OCI-M1 (cell line): ENCODE measurements at places on chromosomes 12 and 14.

DNA sequence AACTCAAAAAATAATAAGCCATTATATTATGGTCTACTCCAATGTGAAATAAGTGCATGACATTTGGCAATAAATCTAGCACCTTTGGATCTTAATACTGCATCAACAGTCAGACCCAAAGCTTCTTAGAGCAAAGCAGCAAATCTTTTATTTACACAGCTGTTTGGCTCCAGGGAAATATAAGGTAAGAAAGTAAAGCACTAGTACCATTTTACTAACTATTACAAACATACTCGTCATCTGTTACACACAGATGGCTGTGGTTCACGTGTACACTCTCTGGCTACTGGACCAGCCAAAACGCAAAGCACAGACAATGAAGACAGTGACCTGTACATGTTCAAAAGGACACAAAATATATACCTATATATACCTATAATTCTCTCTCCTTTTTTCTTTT lies 2.8 kb downstream of the FGD6 start:
- DNase-seq = no peak

DNA sequence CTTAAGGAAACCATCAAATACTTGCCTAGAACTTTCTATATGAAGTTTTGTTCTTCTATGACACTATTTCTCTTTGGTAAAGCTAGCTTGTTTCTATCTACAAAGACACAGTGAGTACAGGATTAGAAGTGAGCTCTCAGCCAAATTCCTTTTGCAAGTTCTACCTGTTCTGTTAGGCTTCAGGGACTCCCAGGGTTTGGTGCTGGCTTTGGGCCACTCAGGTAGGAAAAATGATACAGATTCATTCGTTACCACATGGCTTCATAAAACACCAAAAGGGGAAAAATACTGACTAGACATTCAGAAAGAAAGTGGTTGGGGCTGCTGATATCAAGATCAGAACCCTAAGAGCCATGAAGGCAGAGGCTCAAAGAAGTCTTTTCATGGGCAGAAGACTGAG lies 13.8 kb downstream of the ZC2HC1C start:
- DNase-seq = no peak

DNA sequence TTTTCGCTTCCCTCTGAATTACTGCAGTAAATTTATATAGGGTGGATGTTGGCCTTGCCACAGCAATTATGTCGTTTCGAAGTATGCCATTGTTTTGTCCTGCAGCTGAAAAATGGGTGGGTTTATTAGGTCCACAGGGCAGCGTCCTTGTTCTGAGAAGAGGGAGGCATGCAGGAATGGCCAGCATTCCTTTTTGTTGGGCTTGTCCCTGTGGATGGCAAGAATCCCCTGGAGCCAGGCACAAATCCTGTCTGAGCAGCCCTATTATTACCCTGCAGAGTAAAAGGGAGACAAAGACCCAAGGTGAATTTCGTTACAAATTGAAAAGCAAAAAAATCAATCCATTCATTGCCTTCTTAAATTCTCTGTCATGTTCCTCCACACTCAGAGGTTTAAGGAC lies 88.1 kb downstream of the CHST11 start:
- no peak for DNase-seq

DNA sequence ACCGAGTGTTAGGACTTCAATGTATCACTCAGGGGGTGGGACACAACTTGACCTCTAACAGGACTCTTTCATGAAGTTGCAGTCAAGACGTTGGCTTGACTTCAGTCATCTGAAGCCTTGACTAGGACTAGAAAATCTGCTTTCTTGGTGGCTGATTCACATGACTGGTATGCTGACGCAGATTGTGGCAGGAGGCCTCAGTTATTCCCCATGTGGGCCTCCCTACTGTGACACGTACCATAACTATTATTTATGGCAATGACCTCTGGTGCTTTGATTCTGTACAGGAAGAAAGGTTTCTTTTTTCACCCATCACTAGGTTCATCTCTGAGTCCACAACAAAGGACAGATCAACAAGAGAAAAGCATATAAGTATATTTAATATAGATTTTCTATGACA lies 270.4 kb downstream of the NEDD1 start:
- no peak for DNase-seq

GRCh38 chr12:103100257-103100831 lies 142.9 kb downstream of the ASCL1 start:
- no peak for DNase-seq

DNA sequence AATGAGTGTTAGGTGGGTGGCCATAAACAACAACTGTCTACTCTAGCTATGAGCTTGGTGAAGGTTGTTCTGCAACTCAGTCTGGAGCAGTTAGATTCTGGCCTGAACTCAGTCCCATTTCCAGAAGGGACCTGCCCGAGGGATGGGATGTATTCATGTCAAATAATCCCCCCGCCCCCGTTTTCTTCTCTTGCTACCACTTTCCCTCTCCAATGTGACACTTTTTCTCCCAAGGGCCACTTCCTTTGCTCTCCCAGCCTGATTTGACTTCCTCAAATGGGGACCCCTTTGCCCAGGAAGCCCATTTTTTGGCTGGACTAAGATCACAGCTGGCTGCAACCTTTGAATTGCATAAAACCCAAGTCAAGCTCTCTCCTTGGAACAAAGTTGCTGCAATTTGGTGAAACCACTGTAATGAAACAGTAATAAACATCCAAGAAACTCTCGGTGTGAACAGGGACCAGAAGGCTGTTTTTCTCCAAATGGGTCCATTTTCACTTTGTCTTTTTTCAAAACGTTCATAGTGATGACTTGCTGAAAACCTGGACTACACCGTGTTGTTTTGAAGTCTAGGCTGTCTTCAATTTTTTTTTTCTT lies 137.2 kb upstream of the GSC start:
- no peak for DNase-seq

DNA sequence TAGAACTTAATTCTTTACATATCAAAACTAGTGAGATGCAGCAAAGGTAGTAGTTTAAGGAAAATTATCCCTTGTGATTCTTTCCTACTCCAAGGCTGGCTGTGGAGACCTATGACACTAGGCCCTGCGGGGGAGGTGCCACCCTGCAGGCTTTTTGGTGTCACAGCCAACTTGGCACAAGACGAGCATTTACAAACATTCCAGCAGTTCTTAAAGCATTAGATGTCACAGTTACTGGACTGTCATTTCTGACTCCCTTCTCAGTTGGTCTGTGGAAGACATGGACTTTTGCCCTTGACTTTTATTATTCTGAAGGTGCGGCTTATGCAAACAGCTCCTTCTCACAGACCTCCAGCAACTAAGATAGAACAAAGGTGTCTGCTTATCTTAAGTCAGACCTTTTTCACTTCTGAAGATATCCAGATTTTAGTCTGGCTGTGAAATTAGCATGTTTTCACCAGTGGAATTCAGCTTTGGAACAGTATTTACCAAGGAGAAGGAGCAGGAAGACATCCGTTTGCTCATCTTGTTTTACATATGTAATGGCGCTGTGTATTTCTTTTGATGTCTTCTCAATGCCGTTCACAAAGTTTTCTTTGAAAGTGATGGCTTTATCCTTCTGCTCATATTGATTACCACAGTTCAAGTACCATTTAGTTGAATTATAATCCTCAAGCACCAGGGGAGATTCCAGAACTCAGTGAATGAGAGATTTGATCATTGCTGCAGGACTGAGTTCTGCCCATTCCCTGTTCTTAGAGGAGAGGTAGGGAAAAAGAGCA lies 17.9 kb downstream of the SRGAP1 start:
- no peak for DNase-seq

- DNase-seq = no peak
These were observed 89.2 kb downstream of the CRADD start for GRCh38 chr12:93766371-93766770.

GRCh38 chr12:28025821-28026505 lies 53.4 kb upstream of the PTHLH start:
- DNase-seq = no peak

GRCh38 chr14:50559990-50560930 lies at the start of gene ATL1:
ATL1 (plus strand) TSS chr14:50560145; CDS start chr14:50560266, 121 bp downstream.
- peak; percentile 2 for DNase-seq

DNA sequence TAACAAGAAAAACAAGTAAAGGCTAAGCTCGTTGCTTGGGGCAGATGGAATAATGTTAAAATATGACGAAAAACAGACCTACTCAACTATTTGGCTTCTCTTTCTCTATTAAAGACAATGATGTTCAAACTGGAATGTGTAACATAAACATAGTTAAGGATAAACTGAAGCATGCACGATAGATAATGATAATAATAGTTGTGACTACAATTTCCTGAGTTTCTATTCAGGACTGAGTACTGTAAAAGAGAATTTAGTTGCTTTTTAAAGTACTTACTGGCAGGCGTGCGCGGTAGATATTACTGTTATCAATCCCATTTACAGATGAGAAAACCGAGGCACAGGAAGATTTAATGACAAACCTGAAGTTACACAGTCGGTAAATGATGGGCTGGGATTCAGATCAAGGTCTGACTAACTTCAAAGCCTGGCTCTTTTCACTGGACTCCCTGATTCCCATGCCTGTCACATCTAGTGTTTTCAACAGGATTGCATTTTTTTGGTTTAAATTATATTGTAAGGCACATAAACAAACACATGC lies 103.0 kb downstream of the CRADD start:
- no peak for DNase-seq

- no peak for DNase-seq
These were observed 265.0 kb downstream of the DUSP6 start for GRCh38 chr12:89087149-89087825.

- DNase-seq = no peak
These were observed 71.4 kb downstream of the GNS start for GRCh38 chr12:64687816-64688215.

GRCh38 chr14:41498959-41499358 lies 107.7 kb upstream of the LRFN5 start:
- no peak for DNase-seq

GRCh38 chr12:114764510-114764909 lies 80.5 kb upstream of the TBX3 start:
- DNase-seq = no peak

GRCh38 chr12:47318963-47319362 lies 239.2 kb upstream of the AMIGO2 start:
- DNase-seq = no peak

- DNase-seq = peak; percentile 67
These were observed 112.0 kb downstream of the SLC15A5 start for GRCh38 chr12:16165506-16165905.

- DNase-seq = no peak
These were observed 51.1 kb downstream of the ZFYVE26 start for GRCh38 chr14:67765192-67765834.

GRCh38 chr12:124098101-124098757 lies 125.2 kb downstream of the ZNF664 start:
- DNase-seq = no peak

GRCh38 chr12:30268041-30268440 lies 427.6 kb downstream of the IPO8 start:
- no peak for DNase-seq

DNA sequence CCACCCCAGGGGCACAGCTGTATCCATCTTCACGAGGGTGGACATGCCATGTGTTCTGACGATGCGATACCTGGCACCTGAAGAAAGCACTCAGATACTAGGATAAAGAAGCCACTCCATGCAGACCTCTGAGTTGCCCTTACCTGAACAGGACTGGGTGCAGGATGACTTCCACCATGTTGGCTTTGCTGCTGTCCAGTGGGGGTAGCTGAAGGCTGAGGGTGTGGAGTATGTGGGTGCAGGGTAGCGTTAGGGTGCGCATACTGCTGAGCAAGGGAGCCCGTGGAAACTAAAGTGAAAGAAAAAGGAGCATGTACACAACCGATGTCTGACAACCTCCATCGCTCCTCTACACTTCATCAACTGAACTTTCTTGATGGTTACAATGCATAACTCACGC lies 51.3 kb downstream of the SH2B3 start:
- no peak for DNase-seq

DNA sequence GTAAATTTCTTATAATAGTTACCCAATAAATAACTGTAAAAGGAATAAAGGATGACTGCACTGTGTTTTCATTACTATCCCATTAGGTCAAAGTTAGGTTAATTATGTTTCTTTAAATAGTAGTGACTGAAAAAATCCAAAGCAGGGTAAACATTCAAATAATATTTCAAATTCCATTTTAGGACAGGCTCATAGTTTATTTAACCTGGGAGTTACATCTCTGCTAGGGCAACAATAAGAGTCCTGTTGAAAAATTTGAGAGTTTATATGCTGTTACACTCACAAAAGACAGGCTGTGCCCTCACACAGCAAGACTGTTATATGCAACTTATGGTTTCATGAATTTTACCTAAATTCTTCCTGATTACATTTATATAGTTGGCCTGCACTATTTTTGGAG lies 8.0 kb downstream of the ERP27 start:
- DNase-seq = no peak

DNA sequence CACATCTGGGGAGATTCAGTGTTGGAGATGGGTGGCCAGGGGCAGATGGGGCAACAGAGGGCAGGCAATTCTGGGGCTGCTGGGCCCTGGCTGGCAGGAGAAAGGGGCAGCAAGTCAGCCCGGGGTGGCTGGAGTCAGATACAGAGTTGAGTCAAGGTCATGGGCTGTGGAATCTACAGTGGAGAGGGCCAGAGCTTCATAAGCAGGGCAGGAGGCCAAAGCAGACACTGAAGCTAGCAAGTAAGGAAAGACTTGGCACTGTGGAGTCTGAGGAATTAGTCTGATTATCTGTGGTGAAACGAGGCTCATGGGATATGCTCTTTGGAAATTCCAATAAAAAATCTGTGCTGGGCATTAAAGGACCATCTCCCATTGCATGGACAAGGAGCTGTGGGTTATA lies 95.5 kb downstream of the TMX1 start:
- DNase-seq = no peak

DNA sequence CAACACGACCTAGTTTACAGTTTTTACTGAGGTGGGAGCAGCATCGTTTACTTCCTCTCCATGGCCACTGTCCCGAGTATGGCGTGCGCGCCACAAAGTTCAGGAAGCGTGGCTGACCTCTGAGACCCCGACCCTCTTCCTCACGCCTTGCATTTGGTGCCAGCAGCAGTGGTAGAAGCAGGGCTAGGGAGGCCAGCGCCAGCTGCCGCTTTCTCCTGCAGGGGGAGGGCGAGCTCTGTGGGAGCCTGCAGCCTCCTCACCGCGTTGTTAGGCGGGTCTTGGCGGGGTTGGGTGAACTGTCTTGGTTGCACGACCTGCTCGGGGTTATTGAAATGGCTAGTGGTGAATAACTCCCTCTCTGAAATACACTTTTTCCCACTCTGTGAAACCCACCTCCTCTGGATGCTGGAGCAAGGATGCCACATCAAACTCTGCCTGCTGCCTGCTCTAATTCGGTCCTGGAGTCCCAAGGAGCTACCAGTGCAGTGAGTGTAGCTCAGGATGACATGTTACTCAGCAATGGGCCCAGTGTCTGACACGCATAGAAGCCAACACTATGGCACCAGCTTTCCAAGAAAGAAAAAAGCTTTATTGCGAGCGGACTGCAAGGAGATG lies 22.3 kb upstream of the TDRD9 start:
- DNase-seq = no peak
